ENCODE measurements at places on chromosomes 4 and X.
A peak's percentile ranks its signal among the peaks of the same experiment; 100 is the strongest.

DNA sequence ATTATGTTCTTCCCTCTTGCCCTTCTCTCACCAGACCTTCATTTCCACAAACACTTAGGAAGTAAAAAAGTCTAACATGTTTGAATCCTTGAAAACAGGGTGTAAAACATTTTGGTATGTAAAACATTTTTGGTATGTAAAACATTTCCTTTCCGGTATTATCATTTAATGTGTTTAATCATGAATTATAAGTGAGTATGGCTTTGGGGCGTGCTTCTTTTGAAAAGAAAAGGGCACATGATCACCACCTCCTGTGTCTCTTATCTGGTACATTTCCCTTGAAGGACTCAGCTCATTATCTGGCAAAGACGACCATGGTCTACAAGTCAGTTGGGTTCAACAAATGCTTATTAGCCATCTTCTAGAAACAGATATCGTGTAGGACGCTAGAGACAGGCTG is 283.6 kb downstream of the FRMPD4 start:
- DNase-seq, result peak; percentile 2

DNA sequence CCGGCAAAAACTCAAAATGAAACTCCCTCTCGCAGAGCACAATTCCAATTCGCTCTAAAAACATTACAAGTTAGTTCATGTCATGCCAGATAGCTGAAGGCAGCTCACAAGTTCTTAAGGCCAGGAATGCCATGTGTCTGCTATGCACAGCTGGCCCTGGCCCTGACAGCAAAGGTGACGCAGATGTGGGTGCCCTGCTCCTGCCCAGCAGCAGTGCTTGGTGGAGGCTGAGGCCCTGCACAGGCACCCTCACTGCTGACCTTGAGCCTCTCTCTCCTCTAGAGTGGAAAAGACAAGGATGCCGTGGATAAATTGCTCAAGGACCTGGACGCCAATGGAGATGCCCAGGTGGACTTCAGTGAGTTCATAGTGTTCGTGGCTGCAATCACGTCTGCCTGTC is 2.9 kb downstream of the S100P start:
- DNase-seq, result no peak

GRCh38 chr4:8259743-8260430 is 9.7 kb upstream of the HTRA3 start:
- DNase-seq, result no peak

DNA sequence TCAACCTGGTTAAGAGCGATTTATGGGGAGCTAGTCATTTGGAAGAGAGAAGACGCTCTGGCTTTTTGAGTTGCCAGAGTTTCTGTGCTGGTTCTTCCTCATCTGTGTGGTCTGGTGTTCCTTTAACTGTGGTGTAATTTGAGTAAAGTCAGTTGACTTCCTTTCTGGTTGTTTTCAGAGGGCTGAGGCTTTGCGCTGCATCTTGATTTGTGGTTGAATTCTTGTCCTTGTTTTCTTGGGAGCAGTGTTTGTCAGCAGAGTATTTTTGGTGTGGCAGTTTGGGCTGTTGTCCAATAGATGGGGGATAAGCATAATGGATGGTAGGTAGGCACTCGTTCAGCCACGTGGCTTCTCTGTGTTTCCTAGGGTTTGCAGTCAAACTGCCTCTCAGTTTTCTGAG is 2143.2 kb upstream of the TENM3 start:
- DNase-seq, result no peak

DNA sequence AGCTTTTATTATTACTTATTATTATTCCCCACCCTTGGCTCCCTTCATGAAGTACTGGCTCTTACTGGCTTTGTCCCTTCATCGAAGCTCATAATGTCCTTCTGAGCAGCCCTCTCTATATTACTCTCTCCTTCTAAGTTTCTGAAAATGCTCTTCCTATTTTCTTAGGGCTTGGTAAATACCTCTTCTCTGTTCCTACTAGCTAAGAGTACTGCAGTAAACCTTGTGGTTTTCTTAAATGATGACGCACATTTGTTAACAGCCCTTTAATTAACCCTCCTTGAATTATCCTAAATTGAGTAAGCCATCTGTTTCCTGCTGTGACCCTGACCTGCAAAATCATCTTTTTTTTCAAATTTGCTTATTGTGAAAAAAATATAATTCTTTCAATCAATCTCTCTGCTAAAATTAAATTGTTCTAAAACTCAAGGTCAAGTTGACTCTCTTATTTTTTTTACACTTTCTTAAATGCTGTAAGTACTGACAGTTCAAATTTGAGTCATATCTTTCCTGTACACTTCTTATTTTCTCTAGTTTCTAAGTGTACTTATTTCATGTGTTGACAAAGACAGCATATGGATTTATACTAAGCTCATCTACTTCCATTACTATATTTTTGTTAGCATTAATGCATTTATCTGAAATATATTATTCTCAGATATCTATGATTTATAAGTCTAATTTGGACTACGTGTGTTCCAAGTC is 148.9 kb downstream of the ADAM29 start:
- DNase-seq, result no peak

DNA sequence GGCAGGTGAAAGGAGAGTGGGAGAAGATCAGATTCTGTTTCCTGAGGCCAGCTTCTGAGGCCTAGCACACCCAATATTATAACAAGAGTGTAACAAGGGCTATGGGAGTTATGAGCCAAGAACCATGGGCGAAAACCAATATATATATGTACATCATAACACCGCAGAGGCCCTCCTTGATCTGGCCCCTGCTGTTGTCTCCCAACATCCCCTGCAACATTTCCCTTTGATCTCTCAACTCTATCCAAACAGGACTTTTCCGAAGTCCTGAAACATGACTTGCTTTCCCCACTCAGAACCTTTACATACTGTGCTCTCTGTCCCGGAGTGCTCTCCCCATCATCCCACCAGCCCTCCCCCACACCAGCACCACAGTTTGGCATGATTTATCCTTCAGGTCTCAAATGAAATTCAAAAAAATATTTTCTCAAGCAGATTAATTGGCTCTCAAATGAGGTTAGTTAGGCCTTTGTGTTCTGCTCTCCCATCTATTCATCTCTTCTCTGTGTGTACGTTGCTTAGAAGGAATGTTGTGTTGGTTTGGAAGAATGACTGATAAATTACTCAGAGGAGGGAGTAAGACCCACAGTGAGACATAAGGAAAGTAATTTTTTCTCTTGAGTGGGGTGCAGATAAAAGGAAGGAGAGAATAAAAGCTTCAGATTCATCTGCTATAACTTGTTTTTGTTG is 58.1 kb upstream of the SMIM10 start:
- DNase-seq, result peak; percentile 71

GRCh38 chr4:163042306-163042705 is 124.4 kb downstream of the NAF1 start:
- no peak for DNase-seq

GRCh38 chr4:158099686-158100085 is 73.1 kb downstream of the GASK1B start:
- no peak for DNase-seq

Data from renal cortical epithelial cell (primary cell).